ENCODE measurements at places on chromosomes 4 and X.
A peak's percentile ranks its signal among the peaks of the same experiment; 100 is the strongest.

GRCh38 chrX:69813677-69814076 is 197.8 kb downstream of the EDA start:
- no peak for DNase-seq

DNA sequence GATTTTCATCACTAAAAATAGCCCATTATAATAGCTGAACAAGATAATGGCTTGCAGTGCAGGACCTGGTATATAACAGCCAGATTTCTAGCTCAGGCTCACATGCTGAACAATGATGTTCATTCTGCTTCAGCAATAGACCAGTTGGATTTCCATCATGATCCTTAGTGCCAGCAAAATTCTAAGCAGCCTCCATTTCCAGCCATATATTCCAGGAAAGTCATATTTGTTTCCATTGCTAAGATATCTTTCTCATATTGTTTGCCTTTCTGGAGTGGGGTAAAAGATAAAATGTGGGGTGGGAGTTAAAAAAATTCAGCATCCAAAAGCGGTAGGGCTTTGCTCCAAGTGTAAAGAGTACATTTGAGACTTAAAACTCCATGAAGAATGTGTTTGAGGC is 2344.1 kb downstream of the PCDH7 start:
- no peak for DNase-seq

- no peak for DNase-seq
These were observed 505.5 kb downstream of the ANKRD50 start for GRCh38 chr4:124206779-124207605.

- DNase-seq: no peak
These were observed 1.3 kb upstream of the TET2 start for GRCh38 chr4:105145156-105145902.

DNA sequence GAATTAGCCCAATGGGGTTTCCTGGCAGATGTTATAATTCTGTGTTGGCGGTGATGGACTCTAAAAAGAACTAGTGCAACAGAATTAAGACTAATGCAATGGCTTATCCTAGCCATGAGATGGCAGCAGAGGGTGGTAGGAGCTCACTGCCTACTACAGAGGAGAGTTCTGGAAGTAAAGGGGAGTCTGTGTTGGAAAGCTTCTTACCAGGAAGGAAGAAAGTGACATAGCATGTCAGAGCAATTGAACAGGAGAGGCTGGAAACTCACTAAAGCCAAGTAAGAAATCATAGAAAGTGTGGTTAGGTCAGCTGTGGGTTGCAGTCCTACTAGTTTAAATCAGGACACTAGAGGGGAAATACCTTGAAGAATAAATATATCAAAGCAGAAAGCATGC is 6.3 kb upstream of the TRPC5OS start:
- DNase-seq: no peak

DNA sequence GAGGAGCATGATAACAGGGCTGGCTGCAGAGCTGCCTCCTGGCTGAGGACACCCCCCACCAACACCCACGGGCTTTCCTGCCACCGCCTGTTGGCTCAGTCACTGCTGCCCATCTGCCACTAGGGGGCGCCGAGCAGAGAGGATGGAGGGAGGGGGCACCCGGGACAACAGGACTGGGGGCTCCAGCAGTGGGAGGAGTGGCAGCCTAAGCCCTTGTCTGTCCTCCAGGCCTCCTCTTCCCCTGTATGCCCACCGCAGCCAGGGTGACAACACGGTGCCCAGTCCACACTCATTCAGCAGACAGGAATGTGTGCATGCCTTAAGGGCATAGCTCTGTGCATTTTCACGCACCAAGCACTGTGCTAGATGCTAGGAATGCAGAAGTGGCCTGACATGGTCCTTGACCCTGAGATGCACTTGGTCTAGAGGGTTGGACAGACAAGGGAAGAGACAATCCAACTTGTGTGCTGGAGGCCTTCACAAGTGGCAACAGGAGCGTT is 149.9 kb downstream of the AMMECR1 start:
- DNase-seq: peak; percentile 22

DNA sequence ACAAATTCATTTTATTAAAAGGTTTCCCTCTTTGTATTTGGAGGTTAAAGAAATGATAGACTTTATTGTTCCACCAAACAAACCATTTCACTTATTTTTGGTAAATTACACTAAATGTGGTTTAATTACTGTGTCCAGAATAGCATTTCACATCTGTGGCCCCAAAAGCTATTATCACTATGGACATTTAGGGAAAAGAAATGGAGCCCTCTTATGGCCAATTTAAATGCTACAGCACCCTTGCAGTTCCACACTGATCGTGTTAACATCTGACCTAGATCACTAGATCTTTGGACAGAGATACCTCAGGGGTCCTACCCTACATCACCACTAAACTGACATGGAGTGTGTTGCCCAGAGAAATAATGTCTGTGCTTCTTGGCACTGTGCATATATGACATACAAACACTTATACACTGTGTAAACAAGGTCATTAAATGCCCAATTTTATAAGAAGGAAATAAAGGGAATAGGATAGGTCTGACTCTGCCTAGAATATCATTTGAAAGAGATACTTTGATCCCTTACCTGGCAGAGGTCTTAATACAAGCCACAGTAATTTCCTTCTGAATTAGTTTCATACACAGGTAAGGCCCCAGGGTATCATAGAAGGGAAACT is 163.9 kb downstream of the KDR start:
- DNase-seq: no peak

GRCh38 chr4:9925750-9926439 is 95.4 kb downstream of the SLC2A9 start:
- no peak for DNase-seq

DNA sequence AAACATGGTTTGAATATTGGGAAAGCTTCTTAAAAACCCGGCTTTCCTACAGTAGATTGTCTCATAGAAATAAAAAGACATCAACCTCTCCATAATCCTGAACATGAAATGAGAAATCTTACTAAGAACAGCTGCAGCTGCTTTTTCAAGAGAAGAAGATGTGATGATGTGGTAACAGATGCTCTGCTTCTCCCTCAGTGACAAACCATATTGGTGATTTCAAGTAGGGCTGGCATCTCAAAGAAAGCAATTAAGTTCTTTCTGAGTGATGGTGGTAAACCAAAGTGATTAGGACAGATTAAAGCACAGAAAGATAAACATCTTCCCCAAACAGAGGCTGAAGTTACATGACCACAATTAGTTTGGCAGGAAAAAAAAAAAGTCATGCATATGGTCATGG is 1477.7 kb downstream of the RAPGEF2 start:
- no peak for DNase-seq

DNA sequence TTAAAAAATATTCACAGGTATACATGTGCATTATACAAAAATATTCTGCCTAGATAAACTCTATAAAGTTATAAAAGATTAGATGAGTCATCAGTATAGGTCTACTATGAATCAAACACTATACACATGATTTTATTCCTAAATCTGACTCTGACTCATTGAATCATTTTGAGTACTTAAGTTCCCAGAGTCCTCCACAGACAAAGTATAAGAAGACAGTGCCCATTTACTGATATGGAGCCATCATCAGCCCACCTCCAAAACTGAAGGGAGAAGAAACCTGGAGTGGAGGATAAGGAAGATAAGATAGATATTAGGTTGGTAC is 28.7 kb upstream of the ANTXR2 start:
- no peak for DNase-seq

DNA sequence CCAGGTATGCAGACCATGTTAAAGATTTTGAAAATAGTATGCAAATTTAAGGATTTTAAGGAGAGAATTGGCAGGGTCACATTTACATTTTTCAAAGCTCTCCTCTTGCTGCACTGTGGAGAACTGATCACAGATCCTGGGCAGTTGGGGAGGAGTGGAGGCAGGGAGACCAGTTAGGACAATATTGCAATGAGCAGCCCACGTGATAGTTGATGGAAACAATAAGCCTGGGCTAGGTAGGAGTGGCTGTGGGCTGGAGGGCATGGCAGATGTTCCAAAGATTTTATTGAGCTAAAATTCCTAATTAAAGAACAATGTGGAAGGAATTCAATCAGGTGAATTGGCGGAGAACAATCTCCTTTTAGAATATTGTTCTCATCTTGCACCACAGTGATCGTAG is 50.6 kb downstream of the ENPEP start:
- DNase-seq: no peak

GRCh38 chrX:1249101-1249887 is 19.3 kb upstream of the CSF2RA start:
- peak; percentile 43 for DNase-seq

DNA sequence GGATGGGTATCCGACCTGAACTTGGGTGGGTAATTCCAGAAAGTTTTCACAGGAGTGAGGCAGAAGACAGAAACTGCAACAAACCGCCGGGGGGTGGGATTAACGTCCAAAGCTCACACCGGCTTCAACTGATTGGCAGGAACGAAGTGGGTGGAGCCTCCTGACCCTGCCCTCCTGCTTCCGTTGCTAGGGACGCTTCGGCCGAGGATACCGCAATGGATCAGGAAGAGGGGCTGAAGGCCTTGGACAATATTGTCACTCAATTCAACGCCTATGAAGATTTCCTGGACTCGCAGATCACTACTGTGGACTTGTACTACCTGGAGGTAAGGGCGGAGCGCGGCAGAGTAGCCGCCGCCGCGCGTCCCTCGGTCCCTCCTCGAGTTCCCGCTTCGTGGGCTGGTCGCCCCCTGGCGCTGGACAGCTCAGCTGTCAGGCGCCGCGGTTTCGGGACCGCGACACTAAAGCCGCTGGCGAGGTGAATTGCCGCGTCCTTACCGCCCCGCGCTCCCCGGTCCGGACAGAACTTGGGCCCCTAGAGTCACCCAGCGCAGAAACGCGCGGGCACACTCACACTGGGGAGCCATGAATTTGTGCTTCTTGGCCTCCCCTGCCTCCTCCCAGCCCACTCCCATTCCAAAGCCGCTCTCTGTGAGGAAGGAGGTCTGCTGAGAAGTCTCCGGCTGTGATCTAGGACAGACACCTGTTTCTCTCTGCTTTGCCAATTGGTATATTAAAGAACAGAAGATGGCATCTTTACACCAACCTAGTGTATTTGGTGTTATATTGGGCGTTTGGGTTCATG is at the start of gene CFAP299:
Gene CFAP299, plus strand, starts transcription at position 177 of the 805 bp plus-strand sequence.
- DNase-seq: peak; percentile 34

- no peak for DNase-seq
These were observed 1688.0 kb downstream of the STIM2 start for GRCh38 chr4:28548594-28548993.

GRCh38 chrX:28022371-28022770 is 41.1 kb upstream of the DCAF8L1 start:
- no peak for DNase-seq

DNA sequence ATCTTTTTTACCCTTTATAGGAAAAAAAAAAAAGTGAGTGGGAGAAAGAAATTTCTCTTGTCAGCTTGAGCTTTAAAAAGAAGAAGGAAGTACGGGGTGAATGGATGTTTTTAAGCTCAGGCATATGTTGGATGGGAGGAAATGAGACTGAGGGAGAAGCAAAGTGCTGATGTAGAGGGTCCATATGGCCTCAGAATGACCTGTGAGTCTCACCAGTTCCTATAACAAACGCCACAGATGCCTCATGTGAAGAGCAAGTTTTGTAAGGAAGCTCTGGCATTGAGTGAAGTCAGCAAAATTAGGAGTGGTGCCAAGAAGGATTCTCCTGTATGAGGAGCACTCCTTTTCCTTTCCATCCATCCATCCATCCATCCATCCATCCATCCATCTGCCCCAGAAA is 214.6 kb downstream of the PTTG2 start:
- no peak for DNase-seq

GRCh38 chr4:56914336-56914735 is 6.6 kb downstream of the REST start:
- no peak for DNase-seq

GRCh38 chr4:108385076-108385475 is 216.3 kb upstream of the LEF1 start:
- no peak for DNase-seq

GRCh38 chr4:152014280-152014679 is 253.5 kb upstream of the GATB start:
- peak; percentile 18 for DNase-seq

DNA sequence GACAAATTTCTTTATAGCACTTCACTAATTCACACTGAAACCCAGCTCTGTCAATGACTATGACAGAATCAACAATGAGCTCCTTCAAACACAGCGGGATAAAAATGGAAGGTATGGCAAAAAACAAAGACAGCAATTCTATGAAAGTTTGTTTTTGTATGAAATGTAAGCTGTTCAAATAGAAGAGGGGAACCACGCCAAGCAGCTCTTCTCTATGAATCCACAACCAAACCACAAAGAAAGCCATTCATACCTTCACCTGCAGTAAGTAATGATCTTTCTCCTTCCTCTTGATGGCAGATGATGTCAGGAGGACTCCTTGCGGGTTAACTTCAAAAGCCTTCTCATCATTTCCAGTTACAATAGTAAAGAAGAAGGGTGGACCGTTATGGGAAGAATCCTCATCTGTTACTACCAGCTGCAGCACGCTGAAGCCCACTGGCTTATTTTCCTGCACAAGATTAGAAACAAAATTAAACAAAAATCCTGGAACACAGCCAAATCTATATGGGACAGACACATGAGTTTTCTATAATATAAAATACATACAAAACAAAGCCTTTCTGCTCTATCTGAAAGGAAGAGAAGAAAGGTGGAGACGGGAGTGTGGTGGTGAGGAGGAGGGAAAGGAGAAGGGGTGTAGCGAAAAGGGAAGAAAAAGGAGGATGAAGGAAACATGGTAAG is 48.9 kb upstream of the MTNR1A start:
- no peak for DNase-seq

GRCh38 chr4:79442422-79442821 is 34.4 kb upstream of the GK2 start:
- DNase-seq: no peak

GRCh38 chrX:150513544-150513943 is 54.9 kb upstream of the MTM1 start:
- no peak for DNase-seq

DNA sequence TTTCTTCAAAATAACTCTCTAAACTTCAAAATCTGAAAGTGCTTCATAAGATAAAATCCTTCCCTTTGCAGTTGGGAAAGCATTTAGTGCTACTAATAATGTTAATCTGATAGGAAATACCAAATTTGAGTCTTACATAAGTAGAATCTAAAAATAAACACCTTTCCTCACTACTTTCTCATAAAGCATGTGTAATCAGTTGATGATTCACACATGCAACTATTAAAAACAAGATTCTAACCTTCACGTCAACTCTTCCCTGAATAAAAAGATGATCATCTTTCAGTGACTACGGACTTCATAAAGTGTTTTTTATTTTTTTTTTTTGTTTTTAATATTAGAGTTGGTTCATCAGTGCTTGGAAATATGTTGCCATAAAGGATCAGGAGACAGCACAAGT is 172.6 kb downstream of the ACTRT1 start:
- no peak for DNase-seq

- DNase-seq: peak; percentile 1
These were observed 578 bp downstream of the CHIC2 start for GRCh38 chr4:54063737-54064316.

- DNase-seq: no peak
These were observed at the start of gene EVC2 for GRCh38 chr4:5708449-5709206. Gene EVC2 (minus strand): TSS chr4:5708559. CDS start chr4:5708513, 46 bp downstream.

GRCh38 chr4:51842554-51843308 is at the start of gene DCUN1D4:
Gene DCUN1D4 (plus strand): TSS chr4:51843153. CDS start chr4:51843243, 90 bp downstream.
- peak; percentile 95 for DNase-seq

- no peak for DNase-seq
These were observed 54.6 kb downstream of the ARAP2 start for GRCh38 chr4:36189511-36190226.

GRCh38 chr4:159137176-159137575 is 34.3 kb downstream of the RAPGEF2 start:
- no peak for DNase-seq

- DNase-seq: no peak
These were observed 48.1 kb upstream of the HMX1 start for GRCh38 chr4:8919651-8920288.

- DNase-seq: no peak
These were observed 3.2 kb downstream of the TMEM164 start for GRCh38 chrX:110006161-110006560.
